ENCODE measurements at places on chromosomes 4 and X.

GRCh38 chr4:124970011-124970410 is 257.5 kb upstream of the ANKRD50 start:
- no peak for DNase-seq

DNA sequence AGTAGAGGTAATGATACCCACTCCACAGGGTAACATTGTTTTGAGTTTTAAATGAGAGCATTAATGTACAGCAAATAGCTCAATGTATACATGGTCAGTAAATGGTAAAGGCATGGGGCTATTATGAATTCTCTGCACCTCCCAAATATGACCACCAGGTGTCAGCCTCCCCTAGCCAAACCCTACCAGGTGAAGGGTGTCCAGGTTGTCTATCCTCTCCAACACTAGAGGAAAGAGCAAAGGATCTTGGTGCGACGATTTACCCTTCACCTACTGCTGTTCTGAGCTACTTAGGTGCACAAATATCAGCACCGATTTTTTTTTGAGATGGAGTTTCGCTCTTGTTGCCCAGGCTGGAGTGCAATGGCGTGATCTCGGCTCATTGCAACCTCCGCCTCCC is 26.5 kb upstream of the XIAP start:
- peak; percentile 13 for DNase-seq

- no peak for DNase-seq
Observed at GRCh38 chr4:54942721-54943120, 182.7 kb downstream of the KDR start.

GRCh38 chrX:66023385-66024091 is 16.3 kb downstream of the VSIG4 start:
- DNase-seq: no peak

- DNase-seq: no peak
Observed at GRCh38 chrX:120736989-120737388, 107.1 kb upstream of the C1GALT1C1 start.

GRCh38 chr4:82248903-82249632 is 124.7 kb downstream of the HNRNPD start:
- no peak for DNase-seq

GRCh38 chrX:125713633-125714032 is 394.0 kb downstream of the TEX13C start:
- DNase-seq: no peak

GRCh38 chr4:1856943-1857699 is 1.2 kb upstream of the LETM1 start:
- no peak for DNase-seq

- DNase-seq: no peak
Observed at GRCh38 chr4:52172166-52172565, 121.1 kb downstream of the SPATA18 start.

- no peak for DNase-seq
Observed at GRCh38 chr4:70874268-70875156, 27.7 kb upstream of the MOB1B start.

DNA sequence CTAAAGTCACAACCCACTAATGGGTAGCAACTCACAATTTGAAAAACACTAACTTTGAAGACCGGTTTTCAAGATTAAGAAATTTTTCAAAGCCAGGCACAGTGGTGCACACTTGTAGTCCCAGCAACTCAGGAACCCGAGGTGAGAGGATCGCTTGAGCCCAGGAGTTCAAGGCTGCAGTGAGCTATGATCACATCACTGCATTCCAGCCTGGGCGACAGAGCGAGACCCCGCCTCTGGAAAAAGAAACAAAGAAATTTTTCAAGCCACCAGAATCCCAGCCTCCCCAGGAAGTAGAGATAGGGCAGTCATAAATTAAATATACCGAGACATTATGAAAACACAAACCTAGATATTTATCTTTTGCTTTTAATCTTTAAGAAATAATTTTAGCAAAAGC is 13.0 kb downstream of the SMARCA1 start:
- DNase-seq: no peak

GRCh38 chrX:135944486-135944885 is 29.3 kb downstream of the MMGT1 start:
- DNase-seq: no peak

- DNase-seq: no peak
Observed at GRCh38 chrX:11188664-11189063, 77.5 kb downstream of the HCCS start.

DNA sequence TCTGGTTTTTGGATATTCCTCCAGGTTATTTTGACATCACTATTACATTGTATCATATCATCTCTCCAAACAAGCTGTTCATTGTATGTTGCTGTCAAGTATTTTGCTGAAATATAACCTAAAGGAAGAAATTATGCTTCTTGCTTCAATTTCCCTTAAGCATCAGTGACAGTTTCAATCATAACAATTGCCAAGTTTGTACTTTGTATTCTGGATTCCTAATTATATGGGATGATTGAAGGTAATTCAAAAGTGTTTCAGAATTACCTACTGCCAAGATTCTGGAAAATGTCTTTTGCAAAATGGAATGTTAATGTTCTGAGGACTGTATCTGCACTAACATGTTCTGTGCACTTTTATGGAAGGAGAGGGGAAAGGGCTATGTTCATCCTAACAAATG is 228.7 kb downstream of the PRDM5 start:
- no peak for DNase-seq

GRCh38 chr4:112564706-112565270 is 48.8 kb upstream of the NEUROG2 start:
- no peak for DNase-seq

GRCh38 chrX:72621163-72621562 is 48.5 kb upstream of the HDAC8 start:
- DNase-seq: no peak

GRCh38 chr4:153594210-153594609 is 89.9 kb upstream of the TLR2 start:
- no peak for DNase-seq

- DNase-seq: no peak
Observed at GRCh38 chrX:151825925-151826485, 86.7 kb upstream of the MAGEA4 start.
